ENCODE measurements at places on chromosomes 2 and 18.
A peak's percentile ranks its signal among the peaks of the same experiment; 100 is the strongest.

GRCh38 chr2:165016772-165017411 is 61.6 kb upstream of the SLC38A11 start:
- no peak for DNase-seq

GRCh38 chr2:88737385-88737784 is 45.9 kb downstream of the RPIA start:
- DNase-seq = no peak

- DNase-seq = no peak
These were observed 50.3 kb downstream of the MAIP1 start for GRCh38 chr2:200005675-200006074.

DNA sequence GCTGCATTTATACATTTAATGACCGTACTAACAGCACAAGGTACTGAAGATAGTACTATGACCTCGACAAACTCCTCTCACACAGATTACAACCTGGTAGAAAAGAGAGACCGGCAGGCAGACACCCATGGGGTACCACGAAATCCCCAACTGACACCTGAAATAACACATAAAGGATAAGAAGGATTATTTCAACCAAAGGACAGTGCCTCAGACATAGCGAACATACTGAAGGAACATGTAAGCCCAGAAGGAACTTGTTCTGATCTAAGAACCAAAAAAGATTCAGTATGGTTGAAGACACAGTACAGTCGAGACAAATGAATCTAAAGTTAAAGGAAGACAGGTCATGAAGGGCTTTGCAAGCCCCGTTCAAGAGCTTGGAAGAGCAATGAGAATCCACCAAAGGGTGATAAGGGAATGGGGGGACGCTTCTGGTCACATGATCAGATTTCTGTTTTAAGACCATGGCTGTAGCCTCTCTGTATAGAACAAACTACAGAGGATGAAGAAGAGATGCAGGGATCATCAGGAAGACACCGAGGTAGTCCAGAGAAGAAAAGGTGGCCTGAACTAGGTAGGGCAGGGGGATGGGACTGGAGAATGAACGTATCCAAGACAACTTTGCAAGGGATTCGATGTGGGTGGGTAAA is 902 bp downstream of the MCFD2 start:
- DNase-seq = no peak

DNA sequence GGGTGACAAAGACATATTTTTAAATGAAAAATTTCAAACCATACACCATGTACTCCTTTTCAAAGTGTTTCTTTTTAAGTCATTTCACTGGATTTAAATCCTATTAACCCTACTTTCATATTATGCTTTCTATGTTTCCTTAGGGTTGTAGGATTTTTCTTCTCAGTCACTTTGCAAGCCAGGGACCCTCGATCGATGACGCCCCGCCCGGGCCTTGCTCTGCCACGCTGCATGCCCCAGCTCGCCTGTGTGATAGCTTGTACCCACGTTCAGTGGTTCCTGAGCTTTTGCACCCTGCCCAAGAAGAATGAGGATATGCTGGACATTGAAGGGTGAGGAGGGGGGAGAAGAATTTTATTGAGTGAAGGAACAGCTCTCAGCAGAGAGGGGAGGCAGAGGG is 568.0 kb downstream of the TRIB2 start:
- no peak for DNase-seq

DNA sequence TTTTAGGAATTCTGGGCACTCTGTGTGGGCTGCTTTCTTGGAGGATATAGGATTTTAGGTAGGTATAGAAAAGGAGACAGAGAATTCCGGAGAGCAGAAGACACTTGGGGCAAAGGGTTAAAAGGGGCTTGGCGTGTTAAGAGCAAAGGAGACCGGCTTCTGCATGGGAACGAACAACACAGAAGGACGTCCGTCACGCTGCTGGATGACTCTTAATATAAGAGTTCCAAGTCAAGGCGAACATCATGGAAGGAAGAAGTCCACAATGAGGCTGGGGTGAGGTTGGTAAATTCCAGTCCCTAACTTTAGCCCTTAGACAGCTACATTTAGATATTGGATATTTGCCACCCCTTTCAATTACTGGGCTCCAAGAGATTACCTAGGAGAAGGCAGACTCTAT is 15.9 kb upstream of the SLC20A1 start:
- no peak for DNase-seq

DNA sequence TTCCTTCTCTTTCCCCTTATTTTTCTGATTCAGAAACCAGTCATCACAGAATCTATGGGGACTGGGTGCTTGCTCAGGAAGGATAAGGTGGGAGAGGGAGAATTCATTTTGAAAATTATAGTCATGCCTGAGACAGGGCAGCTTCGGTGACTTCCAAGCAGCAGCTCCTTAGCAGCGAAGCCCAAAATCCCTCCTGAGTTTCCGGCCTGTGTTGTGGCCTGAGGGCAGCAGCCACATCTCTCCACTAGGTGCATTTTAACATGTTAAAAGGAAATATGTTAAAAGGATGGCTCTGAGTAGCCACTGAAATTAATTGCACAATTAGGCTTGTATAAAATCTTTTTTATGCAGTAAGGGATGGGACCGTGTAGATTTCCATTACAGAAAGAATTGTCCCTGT is 207.0 kb upstream of the RAB12 start:
- DNase-seq = no peak

GRCh38 chr2:44799754-44800153 is 141.7 kb upstream of the SIX3 start:
- no peak for DNase-seq

DNA sequence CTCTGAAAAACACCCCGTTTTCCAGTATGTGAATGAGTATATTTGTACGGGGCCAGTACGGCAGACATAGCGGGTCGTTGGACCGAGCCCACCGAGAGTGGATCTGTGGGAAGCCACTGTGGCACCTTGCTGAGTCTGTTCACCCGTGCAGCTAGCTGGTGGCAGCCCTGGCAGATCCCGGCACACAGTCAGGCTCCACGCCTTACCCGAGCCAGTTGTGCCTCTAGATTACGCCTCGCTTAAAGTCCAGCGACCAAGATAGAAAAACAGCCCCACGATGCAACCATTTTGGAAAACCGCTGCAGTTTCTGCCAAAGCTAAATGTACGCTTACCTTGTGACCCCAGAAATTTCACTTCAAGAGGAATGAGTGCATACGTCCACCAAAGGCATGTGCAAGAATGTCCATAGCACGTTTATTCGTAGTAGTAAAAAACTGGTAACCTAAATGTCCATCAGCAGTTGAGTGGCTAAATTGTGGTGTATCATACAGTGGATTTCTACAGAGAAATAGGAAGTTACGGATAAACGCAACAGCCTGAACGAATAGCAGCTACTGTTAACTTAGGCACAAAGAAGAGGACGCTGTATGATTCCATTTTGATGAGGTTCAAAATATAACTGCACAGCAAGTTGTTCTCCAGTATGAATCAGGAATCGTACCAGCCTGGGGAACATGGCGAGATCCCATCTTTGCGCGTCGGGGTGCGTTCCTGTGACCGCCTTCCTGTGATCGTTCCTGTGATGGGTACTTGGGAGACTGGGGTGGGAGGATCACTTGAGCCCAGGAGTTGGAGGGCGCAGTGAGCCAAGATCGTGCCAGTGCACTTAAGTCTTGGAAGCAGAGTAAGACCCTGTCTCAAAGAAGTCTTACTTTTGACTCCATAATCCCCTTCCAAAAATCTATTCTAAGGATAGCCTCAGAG is 688 bp upstream of the WDR33 start:
- DNase-seq = no peak

DNA sequence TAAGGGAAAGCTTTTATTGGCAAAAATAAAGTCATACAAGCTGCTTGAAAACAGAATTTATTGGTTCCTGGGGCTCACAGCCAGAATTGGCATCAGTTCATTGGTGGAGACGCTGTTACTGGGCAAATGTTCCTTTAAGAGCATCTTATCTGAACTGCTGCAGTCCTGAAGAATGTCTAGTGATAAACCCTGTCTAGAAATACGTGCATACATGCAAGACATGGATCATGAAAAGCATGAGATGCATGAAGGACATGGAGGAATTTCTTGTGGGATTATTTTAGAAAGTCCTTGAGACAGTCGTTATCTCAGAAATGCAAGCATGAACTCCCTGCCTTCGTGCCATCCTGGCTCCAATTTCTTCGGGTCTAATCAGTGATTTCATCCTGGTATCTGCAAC is 32.5 kb upstream of the FHOD3 start:
- no peak for DNase-seq

- no peak for DNase-seq
These were observed 806.5 kb downstream of the TDRD15 start for GRCh38 chr2:21930226-21930625.

DNA sequence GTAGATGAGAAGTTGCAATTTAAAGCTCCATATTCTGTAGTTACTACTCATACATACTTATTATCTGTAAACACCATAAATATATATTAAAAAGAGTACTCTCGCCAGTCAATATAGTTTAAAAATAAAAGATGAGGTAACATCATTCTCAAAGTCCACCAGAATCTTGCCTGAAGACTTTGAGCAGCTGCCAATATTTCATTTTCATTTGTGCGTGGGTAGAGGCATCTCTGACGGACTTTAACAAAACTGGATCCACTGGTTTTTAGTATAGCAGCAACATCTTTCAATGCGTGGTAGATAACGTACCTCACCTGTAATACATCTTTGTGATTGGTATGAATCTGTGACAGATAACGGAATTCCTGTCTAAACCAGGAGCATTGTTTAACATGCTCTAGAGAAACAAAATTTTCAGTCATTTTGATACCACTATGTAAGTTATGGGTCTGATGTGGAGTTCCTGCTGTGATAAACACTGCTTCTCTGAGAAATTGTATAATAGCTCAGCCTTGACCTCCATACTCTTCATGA is 45.0 kb downstream of the WDR75 start:
- DNase-seq = no peak

DNA sequence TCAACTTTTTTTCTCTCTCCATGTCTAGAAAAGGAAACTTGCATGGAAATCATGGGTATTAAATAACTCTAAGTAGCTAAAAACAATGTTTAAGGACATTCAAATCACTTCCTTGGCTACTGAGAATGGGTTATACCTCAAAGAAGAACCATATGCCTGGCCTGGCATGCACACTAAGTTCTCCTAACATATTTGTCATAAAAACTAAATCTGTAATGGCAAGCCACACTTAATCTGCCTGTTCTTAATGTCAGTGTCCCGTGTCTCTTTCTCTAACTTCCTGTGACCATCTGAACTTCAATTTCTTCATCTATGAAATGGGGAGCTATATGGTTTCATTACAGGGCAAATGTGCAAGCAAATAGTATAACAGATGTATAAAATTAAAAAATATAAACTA is 11.1 kb downstream of the PDE1A start:
- DNase-seq = no peak

DNA sequence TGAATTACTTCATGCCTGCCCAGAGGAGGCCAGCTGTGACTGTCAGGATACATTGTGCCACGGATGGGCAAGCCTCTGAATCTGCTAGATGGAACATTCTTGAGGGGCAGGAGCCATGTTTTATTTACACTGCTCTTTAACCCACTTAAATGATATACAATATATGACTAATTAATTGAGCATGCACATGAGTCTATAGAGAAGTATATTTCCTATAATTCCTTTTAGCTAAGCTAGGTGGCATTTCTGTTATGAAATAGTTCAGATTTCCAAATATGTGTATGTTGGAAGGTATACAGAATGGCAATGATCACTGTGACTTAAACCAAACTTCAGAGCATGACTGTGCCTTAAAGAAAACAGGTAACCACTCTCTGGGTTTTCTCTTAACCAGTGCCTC is 131.7 kb downstream of the RAB3GAP1 start:
- no peak for DNase-seq

GRCh38 chr2:42777883-42778805 is 14.2 kb upstream of the OXER1 start:
- no peak for DNase-seq

- DNase-seq = no peak
These were observed 94.1 kb downstream of the DNER start for GRCh38 chr2:229620289-229620688.

- no peak for DNase-seq
These were observed 260.4 kb downstream of the ZNF516 start for GRCh38 chr18:76234676-76235060.

DNA sequence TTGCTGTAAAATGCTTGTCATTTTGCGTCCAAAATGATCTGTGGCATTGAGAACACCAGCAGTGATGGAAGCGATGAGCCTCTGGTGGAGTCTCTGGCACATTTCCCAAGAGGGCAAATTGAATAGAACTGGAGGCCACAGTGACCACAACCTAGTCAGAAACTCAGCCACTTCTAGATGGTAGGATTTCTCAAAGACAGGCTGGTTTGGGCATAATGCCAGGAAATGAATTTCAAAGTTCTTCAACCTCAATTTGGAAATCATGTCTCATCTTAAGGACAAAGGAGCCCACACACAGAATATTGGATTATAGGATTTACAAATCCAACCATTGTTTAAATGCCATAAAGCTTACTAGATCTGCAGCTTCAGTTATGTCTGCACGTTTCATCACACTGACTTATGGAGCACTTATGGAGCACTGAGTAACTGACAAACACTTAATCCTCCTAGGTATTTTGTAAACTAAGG is 132.1 kb downstream of the COL6A3 start:
- peak; percentile 86 for DNase-seq

DNA sequence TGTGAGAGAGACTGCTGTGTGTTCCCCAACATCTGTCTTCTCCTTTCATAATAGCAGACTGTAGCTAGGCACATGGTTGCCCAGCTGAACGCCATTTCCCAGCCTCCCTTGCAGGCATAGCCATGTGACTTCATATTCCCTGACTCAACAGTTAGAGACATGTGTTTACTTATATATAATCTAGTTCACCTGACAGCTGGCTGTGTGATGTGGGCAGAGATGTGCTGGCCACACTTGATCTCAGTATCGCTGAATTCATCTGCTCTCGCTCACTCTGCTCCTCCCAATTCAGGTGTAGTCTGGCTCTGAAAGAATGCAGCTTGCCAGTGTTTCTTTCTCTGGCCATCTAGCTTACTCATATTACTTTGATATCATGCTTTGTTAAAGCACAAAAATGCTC is 52.3 kb upstream of the SEC11C start:
- no peak for DNase-seq

GRCh38 chr2:214320211-214320610 is 90.6 kb upstream of the VWC2L start:
- no peak for DNase-seq

DNA sequence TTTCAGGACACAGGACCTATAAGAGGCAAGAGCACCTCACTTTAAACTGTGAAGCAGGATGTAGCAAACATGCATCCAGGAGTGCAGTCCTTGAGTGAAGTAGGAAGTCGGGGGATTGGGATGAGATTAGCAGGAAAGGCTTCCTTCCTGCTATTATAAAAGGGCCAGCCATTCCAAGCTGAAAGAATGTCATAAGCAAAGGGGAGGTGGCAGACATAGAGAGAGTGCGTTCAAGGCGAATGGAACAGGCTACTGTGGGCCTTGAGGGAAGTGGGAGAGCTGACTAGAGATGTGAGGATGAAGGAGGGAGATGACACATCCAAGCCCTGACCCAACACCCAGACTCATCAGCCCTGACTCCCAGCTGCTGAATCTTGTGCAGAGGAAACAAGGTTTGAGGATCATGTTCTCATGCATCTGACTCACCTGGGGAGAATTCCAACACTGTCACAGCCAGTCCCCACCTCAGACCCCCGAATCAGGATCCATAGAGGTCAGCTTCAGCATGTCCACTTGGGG is 63.9 kb downstream of the GYPC start:
- no peak for DNase-seq
